A549 treated with ZK216348 at 1 μM for 4 hours (cell line): ENCODE measurements at places on chromosomes 7 and 10. TPM values are rescaled to one million over a fixed set of nuclear protein-coding genes. Genes with fewer than 3 reads are reported as not detected.

Gene PDE6C
- not detected in 5 replicates for total RNA-seq

Gene PPP1R9A
- 2.4 to 5.8 TPM (median 3.9 TPM) in 5 replicates for total RNA-seq

Gene TWIST1
- 2.2 to 3.9 TPM (median 3.4 TPM) in 5 replicates for total RNA-seq

Gene PPP3CB
- total RNA-seq = 9.9 to 18.8 TPM (median 16.2 TPM) in 5 replicates

Gene SND1
- total RNA-seq = 104 to 115 TPM (median 111 TPM) in 5 replicates

Gene TMEM26
- total RNA-seq = 0.05 to 0.82 TPM (median 0.22 TPM) in 4 of 5 replicates, not detected in the other

Gene CHAT
- not detected in 5 replicates for total RNA-seq

Gene WEE2
- not detected in 5 replicates for total RNA-seq

Gene GPNMB
- 2.2 to 4.8 TPM (median 2.8 TPM) in 5 replicates for total RNA-seq

Gene OPN1SW
- total RNA-seq = not detected in 5 replicates

Gene LLCFC1
- not detected in 5 replicates for total RNA-seq

Gene SNX8
- total RNA-seq = 61.0 to 101 TPM (median 87.3 TPM) in 5 replicates

Gene GNB2
- total RNA-seq = 129 to 274 TPM (median 259 TPM) in 5 replicates

Gene SOSTDC1
- not detected in 5 replicates for total RNA-seq

Gene CAV1
- 448 to 635 TPM (median 529 TPM) in 5 replicates for total RNA-seq

Gene SEMA3A
- 3.7 to 6.6 TPM (median 4.8 TPM) in 5 replicates for total RNA-seq

Gene GTPBP4
- 93.1 to 171 TPM (median 102 TPM) in 5 replicates for total RNA-seq

Gene CYP3A7
- not detected in 5 replicates for total RNA-seq

Gene CYP2E1
- 0.26 to 0.37 TPM (median 0.31 TPM) in 4 of 5 replicates, not detected in the other for total RNA-seq

Gene PIP
- total RNA-seq = 0.51 to 0.75 TPM (median 0.71 TPM) in 3 of 5 replicates, not detected in the others

Gene ZNF511
- 49.5 to 76.3 TPM (median 61.5 TPM) in 5 replicates for total RNA-seq
